ENCODE measurements at places on chromosomes 4 and X.

- no peak for DNase-seq
Measured at GRCh38 chr4:1331591-1332353, 15.2 kb upstream of the UVSSA start.

DNA sequence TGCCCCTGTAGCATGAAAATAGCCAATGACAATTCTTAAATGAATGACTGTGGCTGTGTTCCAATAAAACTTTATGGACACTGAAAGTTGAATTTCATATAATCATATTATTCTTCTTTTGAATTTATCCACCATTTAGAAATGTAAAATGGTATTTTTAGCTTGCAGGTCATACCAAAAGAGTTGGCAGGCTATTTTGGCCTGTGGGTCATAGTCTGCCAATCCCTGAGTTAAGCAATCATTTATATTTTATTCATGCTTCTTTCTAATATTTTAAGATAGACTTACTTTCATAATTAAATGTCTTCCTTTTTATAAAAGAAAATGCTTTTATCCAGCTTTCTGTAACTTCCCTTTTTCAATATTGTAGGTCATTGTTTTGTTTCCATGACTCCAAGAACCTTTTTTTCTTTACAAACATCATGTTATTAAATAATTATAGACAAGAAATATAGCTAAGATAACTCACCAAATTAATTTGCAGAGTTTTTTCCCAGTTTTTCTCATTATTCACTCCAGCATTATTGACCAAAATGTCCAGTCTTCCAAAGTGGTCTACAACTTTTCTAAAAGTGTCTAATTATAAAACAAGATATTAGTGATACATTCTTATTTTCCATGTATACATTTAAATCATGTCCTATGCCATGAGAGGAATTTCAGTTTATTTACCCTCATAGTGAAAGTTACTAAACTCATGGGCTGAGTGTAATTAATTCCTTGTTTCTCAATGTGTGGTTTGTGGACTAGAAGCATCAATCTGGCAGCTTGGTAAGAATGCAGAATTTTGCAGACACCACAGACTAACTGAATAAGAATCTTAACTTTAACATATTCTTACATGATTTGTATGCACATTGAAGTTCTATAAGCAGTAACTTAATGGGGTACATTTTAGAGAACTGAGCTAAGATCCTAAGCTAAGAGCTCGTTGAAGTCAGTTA, 4.5 kb downstream of the HPGD start:
- DNase-seq: no peak

DNA sequence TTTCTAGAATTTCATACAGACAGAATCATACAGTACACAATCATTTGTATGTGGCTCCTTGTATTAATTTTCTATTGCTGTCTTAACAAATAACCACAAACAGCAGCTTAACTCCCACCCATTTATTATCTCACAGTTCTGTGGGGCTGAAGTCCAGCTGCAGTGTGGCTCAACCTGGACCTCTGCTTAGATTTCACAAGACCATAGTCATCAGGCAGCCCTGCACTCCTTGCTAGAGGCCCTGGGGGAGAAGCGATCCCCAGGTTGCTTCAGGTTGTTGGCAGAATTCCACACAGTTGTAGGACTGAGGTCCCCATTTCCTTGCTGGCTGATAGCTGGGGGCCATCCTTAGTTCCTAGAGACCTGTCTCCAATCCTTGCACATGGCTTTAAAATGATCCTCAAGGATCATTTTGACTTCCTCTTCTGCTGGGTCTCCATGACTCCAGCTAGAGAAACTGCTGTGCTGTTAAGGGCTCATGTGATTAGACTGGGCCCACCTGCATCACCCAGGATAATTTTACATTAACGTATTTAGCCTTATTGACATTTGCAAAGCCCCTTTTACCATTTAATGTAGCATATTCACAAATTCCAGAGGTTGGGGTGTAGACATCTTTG, 60.9 kb upstream of the SMAD1 start:
- DNase-seq: no peak

DNA sequence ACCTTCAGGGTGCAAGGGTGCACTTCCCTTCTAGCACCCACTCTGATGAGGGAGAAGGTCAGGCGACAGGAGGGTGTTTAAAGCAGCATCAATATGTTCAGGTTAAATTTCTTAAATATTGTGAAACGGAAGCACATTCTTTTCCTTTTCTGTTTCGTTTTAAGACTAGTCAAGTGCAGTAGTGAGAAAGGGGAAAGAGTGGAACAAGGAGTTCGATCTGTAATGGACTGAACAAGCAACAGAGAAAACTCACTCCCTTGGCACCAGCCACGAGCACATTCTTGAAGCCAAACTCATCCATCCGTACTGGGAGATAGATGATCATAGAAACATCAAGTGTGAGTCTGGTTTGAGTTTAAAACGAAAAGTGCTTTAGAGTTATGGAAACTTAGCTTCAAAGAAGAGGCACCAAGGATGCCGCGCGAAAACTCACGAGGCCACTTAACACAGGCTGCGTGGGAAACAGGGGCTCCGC, 815 bp downstream of the FAM53A start:
- no peak for DNase-seq

DNA sequence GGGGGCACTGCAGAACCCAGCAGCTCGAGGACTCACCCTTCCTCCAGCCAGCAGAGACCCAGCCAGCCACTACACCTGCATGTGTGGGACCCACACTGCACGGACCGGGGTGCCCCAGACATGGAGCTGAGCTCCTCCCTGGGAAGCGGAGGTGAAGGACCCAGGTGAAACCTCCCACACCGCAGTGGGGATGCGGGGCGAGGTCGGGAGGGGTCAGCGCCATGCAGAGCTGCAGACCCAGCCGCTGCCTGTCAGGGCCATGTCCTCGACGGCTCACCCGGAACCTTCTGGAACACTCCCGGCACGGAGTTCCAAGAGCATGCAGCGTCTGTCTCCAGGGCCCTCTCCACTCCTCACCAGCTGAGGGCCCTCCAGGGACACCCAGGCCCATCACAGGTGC, 42.6 kb downstream of the GAK start:
- DNase-seq: no peak

DNA sequence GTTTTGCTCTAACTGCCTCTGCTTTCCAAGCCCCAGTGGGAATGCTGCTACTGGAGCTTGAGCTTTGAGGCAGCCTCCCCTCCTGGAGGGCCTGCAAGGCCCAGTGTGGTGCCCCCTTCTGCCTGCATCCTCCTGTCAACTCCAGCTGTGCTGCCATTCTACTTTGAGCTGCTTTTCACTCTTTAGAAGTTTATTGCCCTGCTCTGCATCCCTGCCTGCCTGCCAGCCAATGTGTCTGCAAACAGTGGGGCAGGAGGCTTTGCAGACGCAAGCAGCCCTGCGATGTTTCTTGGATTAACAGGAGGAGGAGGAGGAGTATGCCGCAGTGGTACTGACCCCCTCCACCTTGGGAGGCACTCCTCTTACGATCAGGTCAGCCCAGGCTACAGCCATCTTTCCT, 16.4 kb downstream of the TMEM31 start:
- DNase-seq: no peak

DNA sequence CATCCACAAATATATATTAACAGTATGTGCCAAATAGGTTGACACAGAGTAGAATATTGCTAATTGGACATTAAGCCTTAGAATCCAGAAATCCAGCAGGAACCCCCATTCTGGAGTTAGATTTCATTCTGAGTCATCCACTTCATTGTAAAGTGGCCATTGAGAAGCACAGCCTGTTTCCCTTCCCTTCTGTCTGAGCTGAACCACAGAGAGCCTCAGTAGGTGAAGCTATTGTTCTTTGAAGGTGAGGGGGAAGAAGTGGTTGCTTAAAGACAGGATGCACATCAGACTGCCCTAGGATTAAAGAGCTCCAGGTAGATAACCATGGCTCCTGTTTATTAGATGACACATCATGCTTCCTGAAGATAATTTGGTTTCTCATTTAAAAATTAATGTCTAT, 30.6 kb upstream of the MCF2 start:
- DNase-seq: no peak

DNA sequence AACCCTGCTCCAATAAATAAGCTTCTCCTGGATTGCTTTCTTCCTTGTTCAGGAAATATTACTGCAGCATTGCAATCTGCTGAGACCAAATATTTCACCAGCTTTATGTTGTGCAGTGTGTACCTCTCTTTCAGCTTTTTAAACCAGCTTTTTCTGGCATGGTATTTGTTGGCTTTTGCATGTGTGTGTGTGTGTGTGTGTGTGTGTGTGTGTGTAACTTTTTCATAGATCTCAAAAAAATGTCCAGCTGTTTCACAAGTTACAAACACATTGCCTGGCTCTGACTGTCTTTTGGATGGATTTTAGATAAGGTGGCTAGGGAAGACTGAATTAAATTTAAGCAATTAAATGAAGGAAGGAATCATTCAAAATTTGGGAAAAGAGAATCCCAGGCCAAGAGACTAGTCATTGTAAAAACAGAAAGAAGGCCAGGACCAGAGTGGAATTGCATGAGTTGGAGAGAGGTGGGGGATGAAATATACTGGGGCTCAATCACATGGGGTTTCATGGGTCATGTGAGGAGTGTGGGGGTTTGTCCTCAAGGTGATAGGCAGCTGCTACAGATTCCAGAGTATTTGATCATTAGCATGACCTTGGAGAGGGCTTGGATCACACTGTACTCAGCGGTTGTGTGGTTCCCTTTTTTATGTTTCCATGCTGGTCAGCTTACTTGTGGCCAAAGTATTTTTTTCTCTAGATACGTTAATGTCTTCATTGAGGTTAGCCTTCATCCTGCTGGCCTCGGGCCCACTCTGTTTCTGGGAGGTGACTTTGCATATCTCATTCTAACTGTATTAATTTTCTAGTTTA, 357.7 kb upstream of the BOD1L1 start:
- DNase-seq: no peak

DNA sequence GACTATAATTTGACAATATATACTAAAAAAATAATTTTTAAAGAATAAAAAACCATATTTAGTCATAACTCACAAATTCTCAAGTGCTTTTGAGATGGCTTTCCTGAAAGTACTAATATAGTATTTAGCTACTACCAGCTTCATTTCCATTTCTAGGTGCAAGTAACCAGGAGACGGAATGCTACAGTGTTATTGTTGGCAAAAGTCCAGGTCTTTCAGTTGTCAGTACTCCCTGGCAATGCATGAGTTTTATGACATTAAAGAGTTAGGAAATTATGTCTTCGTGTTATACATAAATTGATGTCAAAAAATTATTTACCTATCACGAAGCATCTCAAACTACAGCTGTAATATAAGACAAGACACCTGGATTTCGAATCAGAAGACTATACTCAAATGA, 45.0 kb downstream of the TMEM47 start:
- no peak for DNase-seq

- no peak for DNase-seq
Measured at GRCh38 chr4:124997991-124998390, 285.5 kb upstream of the ANKRD50 start.

GRCh38 chr4:25058796-25059195, 28.1 kb upstream of the LGI2 start:
- DNase-seq: no peak

DNA sequence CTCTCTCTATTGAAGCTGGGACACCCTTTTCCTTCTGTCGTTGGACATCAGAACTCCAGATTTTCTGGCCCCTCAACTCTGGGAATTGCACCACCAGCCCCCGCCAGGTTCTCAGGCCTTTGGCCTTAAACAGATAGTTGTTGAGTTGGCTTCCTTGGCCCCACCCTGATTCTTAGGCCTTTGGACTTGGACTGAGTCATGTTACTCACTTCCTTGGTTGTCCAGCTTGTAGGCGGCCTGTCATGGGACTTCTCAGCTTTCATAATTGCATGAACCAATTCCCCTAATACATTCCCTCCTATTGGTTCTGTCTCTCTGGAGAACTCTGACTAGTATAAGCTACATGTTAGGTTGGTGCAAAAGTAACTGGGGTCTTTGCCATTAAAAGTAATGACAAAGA, 195.7 kb downstream of the GPAT3 start:
- no peak for DNase-seq

DNA sequence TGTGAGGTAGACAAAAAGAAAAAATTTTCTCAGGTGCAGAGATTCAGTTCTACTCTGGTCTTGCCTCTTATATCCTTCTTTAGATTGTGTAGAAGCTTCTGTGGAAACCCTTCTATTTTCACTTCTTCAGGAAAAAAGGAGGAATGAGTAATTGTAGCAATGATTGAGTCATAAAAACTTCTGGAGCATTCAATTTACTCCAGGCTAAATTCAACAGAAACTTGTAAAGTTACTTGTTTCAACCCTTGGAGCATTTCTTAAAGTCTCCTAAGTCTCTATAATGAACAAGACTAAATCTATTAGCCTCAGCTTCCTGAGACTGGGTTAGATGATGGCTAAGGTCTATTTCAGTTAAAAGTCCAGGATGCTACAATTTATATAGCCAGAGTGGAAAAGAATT, 29.9 kb downstream of the BOD1L1 start:
- DNase-seq: no peak

DNA sequence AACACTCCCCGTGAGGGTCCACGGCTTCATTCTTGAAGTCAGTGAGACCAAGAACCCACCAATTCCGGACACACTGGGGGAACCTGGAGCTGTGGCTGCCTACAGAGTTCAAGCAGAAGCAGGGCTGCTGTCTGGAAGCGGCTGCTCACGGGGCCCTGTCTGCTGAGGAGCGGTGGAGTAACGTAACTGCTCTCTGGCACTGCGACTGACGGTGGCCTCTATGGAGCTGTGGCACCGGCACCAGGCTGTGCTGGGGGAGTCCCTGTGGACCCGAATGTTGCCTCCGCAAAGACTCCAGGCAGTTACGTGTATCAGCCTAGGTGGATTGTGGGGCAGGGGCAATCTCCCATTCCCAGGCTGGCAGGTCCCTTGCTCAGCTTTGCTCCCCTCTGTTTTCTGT, 703.3 kb upstream of the FRG1 start:
- no peak for DNase-seq

- DNase-seq: no peak
Measured at GRCh38 chr4:152399246-152399645, 136.6 kb downstream of the FBXW7 start.

GRCh38 chr4:75172551-75172950, 239.6 kb downstream of the PARM1 start:
- no peak for DNase-seq

GRCh38 chr4:159308566-159309340, 205.9 kb downstream of the RAPGEF2 start:
- no peak for DNase-seq

- DNase-seq: no peak
Measured at GRCh38 chr4:183360161-183360919, 38.1 kb upstream of the CLDN24 start.

DNA sequence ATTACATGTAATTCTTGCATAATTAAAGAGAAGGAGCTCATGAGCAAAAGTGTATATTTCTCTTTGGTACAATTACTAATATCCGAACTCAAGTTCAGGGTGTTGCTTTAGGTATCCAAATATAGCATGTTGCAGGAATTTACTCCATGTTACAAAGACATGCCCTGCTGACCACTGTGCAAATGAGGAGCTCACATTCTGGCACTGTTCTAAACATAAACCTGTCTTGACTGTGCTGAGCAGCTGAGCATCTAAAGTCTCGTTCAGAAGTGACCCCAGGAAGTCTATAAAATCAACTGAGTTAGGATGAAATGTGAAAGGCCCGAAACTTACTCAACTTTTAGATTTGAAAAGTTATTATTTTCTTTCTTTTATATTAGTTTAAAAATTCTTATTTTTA, 124.3 kb downstream of the STIM2 start:
- no peak for DNase-seq

- DNase-seq: no peak
Measured at GRCh38 chr4:187908079-187908561, 87.5 kb upstream of the ZFP42 start.

GRCh38 chrX:17104433-17104832, 158.0 kb downstream of the REPS2 start:
- no peak for DNase-seq
